CD4-positive, alpha-beta T cell treated with Interleukin-15 for 4 hours (primary cell): ENCODE measurements at places on chromosomes 4 and X.

GRCh38 chrX:142084611-142085010 lies 120.5 kb downstream of the MAGEC2 start:
- no peak for DNase-seq

GRCh38 chr4:82741188-82741587 lies 57.4 kb downstream of the SCD5 start:
- DNase-seq, result no peak

DNA sequence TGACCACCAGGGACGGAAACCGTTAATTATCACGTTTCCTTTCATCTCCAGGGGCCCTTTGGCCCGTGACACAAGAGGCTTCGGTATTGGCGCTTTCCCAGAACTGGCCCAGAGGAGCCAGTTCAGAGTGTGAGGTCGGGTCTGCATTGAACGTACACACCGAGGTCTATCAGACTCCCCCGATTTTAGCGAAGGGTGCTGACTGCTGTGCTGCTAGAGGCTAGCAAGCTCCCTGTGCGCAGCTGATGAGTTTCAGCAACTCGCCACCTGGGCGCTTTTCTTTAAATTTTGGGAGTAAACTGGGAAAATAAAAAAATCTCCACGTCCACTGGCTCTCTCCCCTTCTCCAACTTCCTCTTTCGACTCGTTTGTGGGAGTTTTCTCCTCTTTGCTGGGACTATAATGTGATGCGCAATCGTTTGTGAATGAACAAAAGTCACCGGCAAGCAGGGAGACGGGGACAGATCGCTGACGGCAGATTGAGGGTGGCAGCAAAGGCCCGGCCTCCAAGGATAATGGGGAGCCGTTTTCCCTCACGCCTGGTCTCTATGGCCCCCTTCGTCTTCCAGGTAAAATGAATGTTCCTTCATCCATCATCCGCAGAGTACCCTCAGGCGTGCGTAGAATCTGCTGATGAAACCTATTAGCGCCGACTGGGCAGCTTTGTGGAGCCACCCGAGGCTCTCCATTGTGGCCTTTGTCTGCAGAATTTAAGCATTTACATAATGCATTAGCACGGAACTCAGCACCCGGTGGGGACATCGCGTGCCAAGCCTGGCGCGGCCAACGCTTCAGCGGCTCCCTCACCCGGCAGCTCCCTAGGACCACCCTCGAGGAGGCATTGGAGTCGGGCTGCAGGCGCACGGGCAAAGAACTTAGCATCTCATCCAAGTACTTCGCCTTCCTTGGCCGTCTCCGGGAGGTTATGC lies 1.6 kb upstream of the LRAT start:
- DNase-seq, result no peak

DNA sequence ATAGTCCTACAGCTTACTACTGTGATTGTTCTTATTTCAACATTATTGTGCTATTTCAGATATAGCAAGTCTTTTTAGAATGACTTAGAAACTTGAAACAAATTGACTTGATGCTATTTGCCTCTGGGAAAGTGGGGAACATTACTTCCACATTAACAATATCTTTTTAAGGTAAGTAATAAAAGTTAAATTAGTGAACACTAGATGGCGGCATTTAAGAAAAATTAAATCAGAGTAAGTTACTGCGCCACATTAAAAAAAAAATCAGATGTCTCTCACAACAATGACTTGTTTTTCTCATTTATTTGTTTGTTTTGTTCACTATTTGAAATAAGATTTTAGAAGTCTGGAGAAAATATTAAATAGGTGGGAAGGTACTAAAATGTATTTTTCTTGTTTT lies 1026.9 kb upstream of the SLIT2 start:
- no peak for DNase-seq

GRCh38 chrX:50905334-50905733 lies 5.2 kb upstream of the BMP15 start:
- no peak for DNase-seq

DNA sequence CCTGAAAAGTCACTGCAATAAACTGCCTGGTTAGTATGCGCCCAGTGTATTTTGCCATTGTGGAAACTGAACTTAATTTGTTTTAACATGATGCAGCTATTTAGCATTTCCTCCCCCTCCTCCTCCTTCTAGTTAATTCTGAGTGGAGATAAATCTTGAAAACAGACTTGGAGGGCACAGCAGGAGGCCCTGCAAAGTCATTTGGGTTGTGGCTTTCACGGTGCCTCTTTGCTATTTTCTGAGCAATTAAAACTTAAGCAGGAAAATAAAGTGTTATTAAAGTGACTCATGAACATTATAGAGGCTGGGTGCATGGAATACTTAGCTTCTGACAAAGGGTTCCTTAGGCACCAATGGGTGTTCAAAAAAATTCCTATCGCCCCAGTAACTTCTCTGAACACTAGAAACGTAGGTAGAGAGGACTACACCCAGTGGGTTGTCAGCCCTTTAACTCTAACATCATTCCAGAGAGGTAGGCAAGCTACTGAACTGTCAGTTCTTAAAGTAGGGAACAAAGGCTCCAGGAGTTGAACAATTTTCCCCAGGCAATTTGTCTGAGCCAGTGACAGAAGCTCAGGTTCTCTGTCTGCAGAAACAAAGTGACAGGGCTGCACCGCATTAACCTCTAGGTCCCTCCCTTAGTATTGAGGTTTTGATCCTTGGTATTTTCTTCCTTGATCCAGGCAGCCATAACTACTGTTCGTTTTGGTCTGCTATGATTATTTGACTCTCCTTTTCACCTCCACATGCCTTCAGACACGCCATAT lies 158.3 kb upstream of the KIT start:
- DNase-seq, result no peak

DNA sequence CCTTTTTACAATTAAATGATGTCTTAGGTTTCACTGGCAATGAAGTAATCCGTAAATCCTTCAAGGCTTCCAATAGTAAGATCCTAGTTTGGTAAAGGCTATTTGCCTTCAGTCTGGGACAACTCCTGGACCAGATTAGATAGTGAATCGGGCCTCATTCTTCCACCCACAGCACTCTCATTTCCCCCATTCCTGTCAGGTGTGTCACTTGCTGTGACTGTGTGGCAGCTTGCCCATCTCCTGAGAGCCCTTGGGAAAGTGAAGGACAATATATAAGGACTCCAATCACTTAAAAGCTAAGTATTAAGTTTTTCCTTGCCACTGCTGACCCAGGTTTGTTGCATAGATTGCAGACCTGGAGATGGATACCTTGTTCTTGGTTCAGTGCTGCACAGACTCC lies 3.3 kb upstream of the GASK1B start:
- DNase-seq, result no peak

DNA sequence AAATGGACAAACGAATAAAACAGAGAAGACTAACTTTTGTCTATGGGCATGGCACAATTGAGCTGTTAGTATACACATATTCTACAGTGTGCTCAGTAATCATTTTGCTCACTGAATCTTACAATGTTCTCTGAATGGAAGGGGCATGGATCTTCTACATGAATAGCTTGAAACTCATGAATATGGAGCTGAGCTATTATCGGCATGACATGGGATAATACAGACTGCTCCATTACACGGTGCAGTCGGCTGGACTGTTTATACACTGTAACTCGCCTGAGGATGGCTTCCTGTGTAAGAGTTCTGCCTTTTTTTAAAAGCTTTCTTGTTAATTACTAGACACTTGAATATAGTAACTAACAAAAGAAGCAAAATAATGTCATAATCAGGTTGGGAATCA lies 368.5 kb upstream of the MAD2L1 start:
- no peak for DNase-seq

GRCh38 chr4:173159791-173160190 lies 8.8 kb upstream of the GALNT7 start:
- DNase-seq, result no peak

DNA sequence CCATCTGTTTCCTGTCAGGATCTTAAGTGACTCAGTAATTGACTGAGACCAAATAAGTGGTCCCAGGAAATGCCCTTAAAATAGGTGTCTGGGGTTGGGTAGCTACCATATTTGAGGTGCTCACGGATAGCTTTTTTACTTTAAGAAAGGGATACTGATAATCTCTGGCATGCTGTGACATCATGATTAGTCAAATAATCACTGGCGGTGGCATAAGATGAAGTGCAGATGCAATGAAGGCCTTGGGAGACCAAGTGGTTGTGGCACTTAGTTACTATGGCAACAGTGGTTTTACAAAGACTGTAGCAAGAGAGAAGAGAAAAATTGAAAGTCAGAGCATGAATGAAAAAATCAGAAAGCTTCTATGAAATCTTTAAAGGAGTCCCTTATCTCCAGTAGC lies 114.5 kb upstream of the SLIT2 start:
- no peak for DNase-seq

DNA sequence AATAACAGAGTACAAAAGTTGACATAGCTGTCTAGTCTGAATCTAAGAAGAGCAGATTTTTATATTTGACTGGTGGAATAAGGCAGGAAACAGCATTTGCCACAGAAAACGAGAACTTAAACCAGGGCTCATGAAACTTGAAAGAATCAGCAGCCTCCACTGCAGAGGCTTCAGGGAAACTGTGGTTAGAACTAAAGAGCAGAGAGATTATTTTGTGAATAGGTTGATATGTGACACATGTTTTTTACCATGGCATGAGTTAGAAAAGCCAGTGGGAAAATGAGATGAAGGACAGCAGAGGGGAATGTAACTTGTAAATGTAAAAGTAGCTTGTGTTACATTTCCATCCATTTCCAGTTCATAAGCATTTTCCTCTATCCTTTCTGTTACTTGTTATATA lies 63.7 kb upstream of the CAMK2D start:
- DNase-seq, result peak; percentile 2

- DNase-seq, result no peak
Observed at GRCh38 chr4:5774416-5775036, 63.5 kb downstream of the EVC start.

- DNase-seq, result no peak
Observed at GRCh38 chr4:183797011-183797444, 108.1 kb upstream of the STOX2 start.

DNA sequence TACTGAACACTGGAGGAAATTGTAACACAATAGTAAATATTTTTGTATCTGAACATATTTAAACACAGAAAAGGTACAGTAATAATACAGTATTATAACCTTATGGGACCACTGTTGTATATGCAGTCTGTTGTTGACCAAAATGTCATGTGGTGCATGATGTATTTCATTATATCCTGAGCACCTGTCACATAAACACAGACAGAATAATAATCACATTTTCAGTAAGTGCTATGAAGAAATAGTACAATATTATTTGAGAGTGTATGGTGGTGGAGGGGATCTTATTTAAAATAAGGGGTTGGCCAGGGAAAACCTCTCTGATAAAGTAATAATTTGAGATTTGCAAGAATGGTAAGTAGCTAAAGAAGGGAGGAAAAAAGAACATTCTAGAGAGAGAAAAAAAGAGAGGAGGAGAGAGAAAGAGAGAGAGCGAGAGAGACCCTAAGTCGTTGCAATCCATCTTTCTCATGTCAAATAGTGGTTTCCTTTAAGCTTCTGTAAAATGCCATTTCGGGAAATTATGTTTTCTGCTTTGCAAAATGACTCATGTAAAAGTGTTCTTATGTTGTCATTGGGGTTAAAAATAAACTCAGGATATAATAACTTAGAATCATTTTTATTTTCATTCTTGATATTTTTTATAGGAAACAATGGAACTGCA lies 19.3 kb upstream of the CLNK start:
- no peak for DNase-seq

- no peak for DNase-seq
Observed at GRCh38 chr4:65139998-65140397, 530.3 kb downstream of the EPHA5 start.

GRCh38 chr4:6959261-6959660 lies 49.6 kb downstream of the TBC1D14 start:
- no peak for DNase-seq

DNA sequence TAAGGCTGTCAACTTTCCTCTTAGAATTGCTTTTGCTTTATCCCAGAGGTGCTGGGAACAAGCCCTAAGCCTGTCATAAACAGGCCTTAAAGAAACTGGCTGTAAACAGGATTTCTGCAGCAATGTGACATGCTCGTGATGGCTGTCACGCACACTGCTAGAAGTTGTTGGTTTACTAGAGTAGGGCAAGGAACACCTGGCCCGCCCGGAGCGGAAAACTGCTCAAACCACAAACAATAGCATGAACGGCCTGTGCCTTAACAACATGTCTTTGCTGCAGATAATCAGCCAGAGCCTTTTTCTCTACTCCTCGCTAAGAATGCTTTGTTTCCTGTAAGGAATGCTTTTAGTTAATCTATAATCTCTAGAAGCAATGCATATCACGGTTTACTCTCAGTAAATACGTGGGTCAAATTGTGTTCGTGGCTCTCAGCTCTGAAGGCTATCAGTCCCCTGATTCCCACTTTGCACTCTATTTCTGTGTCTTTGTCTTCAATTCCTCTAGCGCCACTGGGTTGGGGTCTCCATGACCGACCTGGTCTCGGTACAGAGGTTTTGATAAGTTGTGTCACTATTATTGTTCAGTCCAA lies 318.3 kb downstream of the GLUD2 start:
- DNase-seq, result no peak

GRCh38 chr4:8203817-8204216 lies 4.7 kb downstream of the SH3TC1 start:
- no peak for DNase-seq

- DNase-seq, result no peak
Observed at GRCh38 chr4:151248519-151248918, 28.4 kb upstream of the PRSS48 start.

DNA sequence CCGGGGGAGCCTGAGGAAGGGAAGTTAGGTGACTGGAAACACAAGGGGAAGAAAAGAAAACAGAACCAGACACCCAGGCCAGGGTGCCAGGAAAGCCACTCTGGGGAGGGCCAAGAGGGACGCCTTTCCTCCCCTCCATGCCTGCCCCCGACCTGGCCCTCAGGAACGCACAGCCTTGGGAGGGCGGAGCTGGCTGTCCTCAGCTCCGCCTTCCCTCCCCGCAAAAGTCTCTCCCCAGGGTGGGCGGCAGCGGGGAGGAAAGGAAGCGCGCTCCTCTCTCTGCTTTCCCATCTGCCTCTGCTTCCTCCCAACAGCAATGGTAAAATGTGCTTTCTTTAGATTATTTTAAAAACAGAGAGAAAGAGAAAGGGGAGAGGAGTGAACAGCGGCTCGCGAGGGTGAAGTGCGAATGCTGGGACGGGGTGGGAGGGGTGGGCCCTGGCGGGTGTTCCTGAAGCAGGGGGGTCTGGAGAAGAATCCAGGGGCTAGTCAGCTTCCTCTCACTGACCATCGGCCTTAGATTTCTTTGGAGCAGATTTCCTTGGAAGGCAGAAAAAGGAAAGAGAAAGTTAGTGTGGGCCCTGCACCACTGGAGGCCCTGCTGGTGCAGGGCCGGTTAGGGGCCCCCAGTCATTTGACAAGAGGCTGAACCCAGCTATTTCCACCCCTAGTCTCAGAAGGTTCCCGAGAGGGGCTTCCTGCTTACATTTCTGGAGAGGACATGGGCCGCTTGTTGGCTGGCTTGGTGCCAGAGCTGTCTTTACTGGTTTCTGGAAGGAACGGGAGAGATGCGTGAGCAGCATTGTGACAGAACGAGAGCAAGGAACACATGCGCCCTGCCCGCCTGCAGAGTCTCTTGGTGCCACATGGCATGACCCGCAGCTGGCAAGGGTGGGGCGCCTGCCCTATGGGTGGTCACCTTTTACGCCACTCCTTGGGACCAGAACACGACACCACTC lies 4.7 kb upstream of the RENBP start:
- no peak for DNase-seq

GRCh38 chr4:153366486-153366885 lies 22.0 kb downstream of the MND1 start:
- no peak for DNase-seq

- DNase-seq, result no peak
Observed at GRCh38 chr4:8675383-8675782, 82.8 kb downstream of the CPZ start.
